Left ventricle myocardium inferior (tissue), 1 donor: ENCODE measurements at places on chromosomes 5 and 9. TPM values are rescaled to one million over a fixed set of nuclear protein-coding genes. Genes with fewer than 3 reads are reported as not detected.
A peak's percentile ranks its signal among the peaks of the same experiment; 100 is the strongest.

DNA sequence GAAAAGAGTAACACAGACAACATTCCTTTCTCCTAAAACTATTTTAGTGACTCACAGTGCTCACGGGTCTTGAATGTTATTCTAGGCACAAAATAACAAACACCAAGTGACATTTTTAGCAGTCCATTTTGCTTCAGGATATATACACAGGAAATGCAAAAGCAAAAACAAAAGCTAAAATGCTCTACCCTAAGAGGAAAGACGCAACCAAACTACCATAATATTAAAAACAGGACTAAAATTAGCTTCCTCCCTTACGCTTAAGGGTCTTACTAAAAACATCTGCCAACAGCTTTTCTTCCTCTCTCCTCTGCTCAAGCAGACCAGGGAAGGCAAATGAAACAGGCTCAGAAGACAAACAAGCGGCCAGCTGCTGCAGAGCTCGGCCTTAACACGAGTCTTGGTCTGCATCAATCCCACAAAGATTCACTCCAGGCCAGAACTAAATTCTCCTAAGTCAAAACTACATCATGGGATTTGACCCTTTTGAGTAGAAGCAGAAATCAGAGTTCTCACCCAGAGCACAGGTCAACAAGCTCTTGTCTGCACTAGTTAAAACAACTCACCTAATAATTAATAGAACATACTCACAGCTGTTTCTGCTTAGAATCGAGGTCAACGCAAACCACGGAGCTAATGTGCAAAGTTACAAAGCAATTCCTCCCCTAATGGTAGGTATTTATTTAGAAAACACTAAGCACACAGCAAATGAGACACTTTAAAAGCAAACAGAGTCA is 62.3 kb downstream of the RAPGEF1 start:
- H3K27ac ChIP-seq = peak overlapping the region; percentile 86
- DNase-seq = no peak
- no peaks in the 10 kb centered on the region for H3K36me3 ChIP-seq
- H3K4me1 ChIP-seq = peaks cover 100% of the 10 kb centered on the region

DNA sequence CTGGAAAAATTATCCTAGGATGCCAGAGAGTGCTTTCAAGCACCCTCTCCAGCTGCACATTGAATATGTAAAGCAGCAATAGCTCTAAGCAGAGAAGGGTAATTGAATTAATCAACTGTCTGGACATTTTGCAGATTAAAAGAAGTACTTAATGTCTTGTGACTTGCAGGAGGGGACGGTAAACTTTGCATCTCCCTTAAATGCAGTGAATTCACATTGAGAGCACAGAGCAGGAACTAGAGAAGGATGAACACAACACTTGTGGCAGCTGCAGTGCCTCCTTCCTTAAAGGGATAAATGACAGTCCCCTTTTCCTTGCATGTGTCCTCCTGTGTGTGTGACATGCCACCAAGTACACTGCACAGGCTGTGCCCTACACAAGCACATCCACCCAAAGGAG is 7.4 kb upstream of the CDK5RAP2 start:
- no peak overlapping the region for H3K4me3 ChIP-seq
- DNase-seq = no peak
- H3K27ac ChIP-seq = no peak overlapping the region
- peaks cover 11% of the 10 kb centered on the region for H3K4me1 ChIP-seq
- no peaks in the 10 kb centered on the region for H3K36me3 ChIP-seq

DNA sequence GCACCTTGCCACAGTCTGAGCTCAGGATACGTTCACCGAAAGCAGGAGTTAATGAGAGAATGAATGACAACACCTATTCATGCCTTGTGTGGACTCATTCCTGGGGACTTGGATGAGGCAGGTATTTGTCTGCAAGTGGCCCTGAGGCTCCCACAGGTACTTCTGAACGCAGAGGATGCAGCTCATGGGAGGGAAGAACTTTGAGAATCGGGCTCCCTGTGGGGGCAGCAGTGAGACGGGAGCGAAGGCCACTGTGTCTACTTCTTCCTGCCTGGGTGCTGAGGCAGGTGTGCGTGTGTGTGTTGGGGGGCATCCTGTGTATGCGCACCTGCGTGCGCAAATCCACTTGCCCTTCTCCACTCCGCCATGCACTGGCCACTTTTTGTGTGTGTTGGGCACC is 42.2 kb downstream of the PTPN3 start:
- H3K27ac ChIP-seq = no peak overlapping the region
- no peaks in the 10 kb centered on the region for H3K4me1 ChIP-seq
- no peak for DNase-seq
- no peaks in the 10 kb centered on the region for H3K27me3 ChIP-seq
- H3K4me3 ChIP-seq = no peak overlapping the region

GRCh38 chr9:135718616-135719015 is 16.6 kb downstream of the KCNT1 start:
- H3K27ac ChIP-seq = no peak overlapping the region
- no peak overlapping the region for H3K4me3 ChIP-seq
- no peaks in the 10 kb centered on the region for H3K4me1 ChIP-seq
- no peaks in the 10 kb centered on the region for H3K36me3 ChIP-seq
- peaks cover 91% of the 10 kb centered on the region for H3K27me3 ChIP-seq

- H3K27ac ChIP-seq = no peak overlapping the region
- no peaks in the 10 kb centered on the region for H3K36me3 ChIP-seq
- no peak for DNase-seq
- no peak overlapping the region for H3K4me3 ChIP-seq
- no peaks in the 10 kb centered on the region for H3K27me3 ChIP-seq
Observed at GRCh38 chr9:124567362-124567761, 60.2 kb upstream of the NR5A1 start.

GRCh38 chr5:63323926-63324325 is 638.3 kb downstream of the HTR1A start:
- H3K27me3 ChIP-seq = no peaks in the 10 kb centered on the region
- H3K27ac ChIP-seq = no peak overlapping the region
- no peaks in the 10 kb centered on the region for H3K4me1 ChIP-seq
- H3K4me3 ChIP-seq = no peak overlapping the region

DNA sequence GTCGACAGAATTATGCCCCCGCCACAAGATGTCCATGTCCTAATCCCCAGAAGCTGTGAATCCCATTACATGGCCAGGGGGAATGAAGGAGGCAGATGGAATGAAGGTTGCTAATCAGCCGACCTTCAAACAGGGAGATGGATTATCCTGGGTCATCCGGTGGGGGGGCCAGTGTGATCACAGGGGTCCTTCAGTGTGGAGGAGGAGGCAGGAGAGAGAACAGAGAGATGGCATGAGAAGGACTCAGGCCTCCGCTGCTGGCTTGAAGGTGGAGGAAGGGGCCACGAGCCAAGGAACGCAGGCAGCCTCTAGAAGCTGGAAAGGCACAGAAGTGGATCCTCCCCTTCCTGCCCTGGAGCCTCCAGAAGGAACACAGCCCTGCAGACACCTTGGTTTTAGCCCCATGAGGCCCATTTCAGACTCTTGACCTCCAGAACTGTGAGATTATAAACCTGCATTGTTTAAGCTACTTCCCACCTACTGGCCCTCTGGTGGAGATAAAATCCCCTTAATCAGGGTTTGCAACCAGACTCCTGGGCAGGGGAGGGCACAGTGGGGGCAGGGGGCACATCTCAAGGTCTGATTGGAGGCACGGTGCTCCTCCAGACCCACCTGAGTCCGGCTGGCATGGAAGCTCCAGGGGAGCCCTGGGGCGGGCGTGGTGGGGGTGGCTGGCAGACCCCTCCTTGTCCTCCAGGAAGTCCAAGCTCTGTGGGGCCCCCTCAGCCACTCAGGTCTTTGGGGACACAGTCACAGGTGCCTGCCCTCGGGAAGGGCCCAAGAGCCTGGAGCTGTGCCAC is 13.8 kb downstream of the PTGES2 start:
- H3K27me3 ChIP-seq = no peaks in the 10 kb centered on the region
- H3K4me3 ChIP-seq = no peak overlapping the region
- no peak overlapping the region for H3K27ac ChIP-seq
- peak; percentile 12 for DNase-seq
- peaks cover 27% of the 10 kb centered on the region for H3K36me3 ChIP-seq

SLC34A1 gene
- not detected for total RNA-seq

DNA sequence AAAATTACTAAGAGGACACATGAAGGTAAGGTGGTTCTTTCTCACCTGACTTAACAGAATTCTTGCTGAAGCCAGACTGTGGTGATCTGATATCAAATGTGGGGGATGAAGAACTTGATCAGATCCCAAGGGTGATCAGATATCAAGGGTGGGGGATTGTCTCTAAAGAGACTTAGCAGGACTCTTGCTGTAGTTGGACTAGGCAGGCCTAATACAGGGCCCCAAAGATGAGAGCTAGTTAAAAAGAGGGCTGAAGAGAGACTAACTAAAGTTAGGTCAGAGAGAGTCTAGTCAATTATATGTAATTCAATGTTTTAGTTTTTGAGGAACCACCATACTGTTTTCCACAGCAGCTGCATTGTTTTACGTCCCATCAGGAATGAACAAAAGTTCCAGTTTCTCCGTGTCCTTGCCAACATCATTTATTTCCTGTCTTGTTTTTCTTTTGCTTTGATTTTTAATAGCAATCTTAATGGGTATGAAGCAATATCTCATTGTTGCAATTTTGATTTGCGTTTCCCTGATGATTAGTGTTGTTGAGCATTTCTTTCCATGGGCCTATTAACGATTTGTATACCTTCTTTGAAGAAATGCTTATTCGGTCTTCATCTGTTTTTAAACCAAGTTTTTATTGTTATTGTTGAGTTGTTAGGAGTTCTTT is 77.6 kb upstream of the ALDH1A1 start:
- no peaks in the 10 kb centered on the region for H3K27me3 ChIP-seq
- DNase-seq = no peak
- H3K27ac ChIP-seq = no peak overlapping the region
- no peaks in the 10 kb centered on the region for H3K36me3 ChIP-seq

MARCOL gene
- not detected for total RNA-seq

DNA sequence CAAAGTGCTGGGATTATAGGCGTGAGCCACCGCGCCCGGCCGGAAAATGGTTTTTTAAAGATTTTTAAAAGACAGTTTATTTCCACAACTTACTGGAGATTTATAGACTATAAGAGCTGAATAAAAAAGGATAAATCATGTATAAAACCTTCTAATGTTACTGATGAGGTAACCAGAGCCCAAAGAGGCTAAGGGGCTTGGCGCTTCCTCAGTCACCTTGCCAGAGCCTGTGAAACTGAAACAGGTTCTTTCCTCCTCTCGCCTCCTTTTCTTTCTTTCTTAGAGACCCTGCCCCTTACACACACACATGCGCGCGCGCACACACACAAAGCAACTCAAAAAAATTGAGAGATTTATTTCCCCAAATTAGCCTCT is 69.8 kb downstream of the HSD17B3 start:
- H3K27me3 ChIP-seq = no peaks in the 10 kb centered on the region
- peak overlapping the region; percentile 84 for H3K27ac ChIP-seq
- H3K4me1 ChIP-seq = peaks cover 25% of the 10 kb centered on the region
- H3K36me3 ChIP-seq = no peaks in the 10 kb centered on the region

DNA sequence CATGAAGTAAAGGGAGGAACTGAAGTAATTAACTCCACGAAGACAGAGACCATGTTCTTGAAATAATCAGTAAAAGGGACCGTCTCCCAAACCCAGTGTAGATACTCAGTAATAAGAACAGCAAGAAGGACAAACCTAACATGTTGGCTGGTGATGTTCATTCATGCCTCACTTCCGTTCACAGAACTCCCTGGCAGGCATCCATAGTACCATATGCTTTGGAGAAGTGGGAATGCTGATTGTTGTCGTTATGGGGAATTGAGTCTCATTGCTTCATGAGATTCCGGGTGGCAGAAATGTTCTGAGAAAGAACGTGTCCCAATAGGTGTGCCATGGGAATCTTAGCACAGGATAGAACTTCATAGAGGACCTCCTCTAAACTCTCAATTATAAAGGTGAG is 452.3 kb downstream of the ZSWIM6 start:
- H3K36me3 ChIP-seq = no peaks in the 10 kb centered on the region
- no peaks in the 10 kb centered on the region for H3K4me1 ChIP-seq
- DNase-seq = no peak
- no peak overlapping the region for H3K4me3 ChIP-seq
- H3K27me3 ChIP-seq = peaks cover 4% of the 10 kb centered on the region

GRCh38 chr9:71916834-71917534 is 5.5 kb downstream of the C9orf85 start:
- H3K4me3 ChIP-seq = no peak overlapping the region
- peaks cover 30% of the 10 kb centered on the region for H3K4me1 ChIP-seq
- H3K27me3 ChIP-seq = no peaks in the 10 kb centered on the region
- H3K27ac ChIP-seq = no peak overlapping the region
- no peak for DNase-seq

- H3K4me1 ChIP-seq = peaks cover 78% of the 10 kb centered on the region
- peaks cover 9% of the 10 kb centered on the region for H3K36me3 ChIP-seq
- no peak overlapping the region for H3K27ac ChIP-seq
- DNase-seq = no peak
- no peak overlapping the region for H3K4me3 ChIP-seq
Observed at GRCh38 chr5:98783051-98783649, 9.7 kb downstream of the RGMB start.

GRCh38 chr5:95734187-95734586 is 3.1 kb downstream of the RHOBTB3 start:
- H3K36me3 ChIP-seq = peaks cover 10% of the 10 kb centered on the region
- H3K27ac ChIP-seq = peak overlapping the region; percentile 97
- H3K27me3 ChIP-seq = no peaks in the 10 kb centered on the region
- no peak for DNase-seq
- H3K4me3 ChIP-seq = peak overlapping the region; percentile 89

- no peak overlapping the region for H3K4me3 ChIP-seq
- H3K36me3 ChIP-seq = no peaks in the 10 kb centered on the region
- H3K27me3 ChIP-seq = peaks cover 13% of the 10 kb centered on the region
Observed at GRCh38 chr5:169295306-169295705, 5.6 kb downstream of the SLIT3 start.

ERAP2 gene
- total RNA-seq = 6.7 TPM

- no peaks in the 10 kb centered on the region for H3K27me3 ChIP-seq
- H3K36me3 ChIP-seq = no peaks in the 10 kb centered on the region
- H3K4me1 ChIP-seq = peaks cover 59% of the 10 kb centered on the region
- peak overlapping the region; percentile 58 for H3K27ac ChIP-seq
- no peak overlapping the region for H3K4me3 ChIP-seq
Observed at GRCh38 chr5:57405984-57406383, 76.6 kb downstream of the ACTBL2 start.

DNA sequence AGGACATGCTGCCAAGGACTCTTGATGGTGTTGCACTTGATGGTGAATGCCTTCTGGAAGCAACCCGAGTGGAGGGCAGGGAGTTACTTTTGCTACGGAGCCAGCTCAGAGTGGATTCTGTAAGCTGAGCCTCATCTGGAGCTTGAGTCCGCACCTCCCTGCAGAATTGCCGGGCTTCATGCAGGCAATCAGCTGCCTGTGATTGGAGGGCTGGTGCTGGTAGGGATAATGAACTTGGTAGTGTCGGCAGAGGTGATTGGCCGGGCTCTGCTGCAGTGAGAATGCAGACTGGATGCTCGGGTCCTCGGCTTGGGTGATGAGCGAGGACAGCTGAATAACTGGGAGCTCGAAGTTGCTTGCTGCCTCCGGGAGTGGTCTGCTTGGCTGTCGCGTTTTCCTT is 23.1 kb downstream of the SLC25A25 start:
- peak; percentile 64 for DNase-seq
- H3K4me1 ChIP-seq = peaks cover 62% of the 10 kb centered on the region
- no peaks in the 10 kb centered on the region for H3K36me3 ChIP-seq
- peak overlapping the region; percentile 38 for H3K4me3 ChIP-seq
- peak overlapping the region; percentile 31 for H3K27ac ChIP-seq
- H3K27me3 ChIP-seq = no peaks in the 10 kb centered on the region
